ENCODE measurements at places on chromosomes 1 and 21.

- DNase-seq: no peak
These were observed 27.5 kb downstream of the KCND3 start for GRCh38 chr1:111961773-111962565.

- no peak for DNase-seq
These were observed 10.3 kb downstream of the KDF1 start for GRCh38 chr1:26949926-26950319.

DNA sequence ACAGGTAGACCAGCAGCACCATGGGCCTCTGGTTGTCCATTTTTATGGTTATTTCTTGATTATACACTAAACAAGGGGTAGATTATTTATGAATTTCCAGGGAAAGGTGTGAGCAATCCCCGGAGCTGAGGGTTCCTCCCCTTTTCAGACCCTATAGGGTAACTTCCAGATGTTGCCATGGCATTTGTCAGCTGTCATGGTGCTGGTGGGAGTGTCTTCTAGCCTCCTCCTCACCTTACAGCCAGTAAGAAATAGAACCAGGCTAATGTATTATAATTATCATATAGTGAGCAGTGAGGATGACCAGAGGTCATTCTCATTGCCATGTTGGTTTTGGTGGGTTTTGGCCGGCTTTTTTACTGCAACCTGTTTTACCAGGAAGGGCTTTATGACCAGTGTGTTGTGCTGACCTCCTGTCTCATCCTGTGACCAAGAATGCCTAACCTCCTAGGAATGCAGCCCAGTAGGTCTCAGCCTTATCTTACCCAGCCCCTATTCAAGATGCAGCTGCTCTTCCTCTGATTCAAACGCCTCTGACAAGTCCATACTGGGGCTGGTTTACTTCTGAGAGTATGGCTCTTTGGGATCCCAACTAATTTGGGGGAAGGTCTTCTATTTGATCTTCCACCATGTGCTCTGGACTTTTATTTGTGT lies 13.5 kb upstream of the TINAGL1 start:
- DNase-seq: no peak

DNA sequence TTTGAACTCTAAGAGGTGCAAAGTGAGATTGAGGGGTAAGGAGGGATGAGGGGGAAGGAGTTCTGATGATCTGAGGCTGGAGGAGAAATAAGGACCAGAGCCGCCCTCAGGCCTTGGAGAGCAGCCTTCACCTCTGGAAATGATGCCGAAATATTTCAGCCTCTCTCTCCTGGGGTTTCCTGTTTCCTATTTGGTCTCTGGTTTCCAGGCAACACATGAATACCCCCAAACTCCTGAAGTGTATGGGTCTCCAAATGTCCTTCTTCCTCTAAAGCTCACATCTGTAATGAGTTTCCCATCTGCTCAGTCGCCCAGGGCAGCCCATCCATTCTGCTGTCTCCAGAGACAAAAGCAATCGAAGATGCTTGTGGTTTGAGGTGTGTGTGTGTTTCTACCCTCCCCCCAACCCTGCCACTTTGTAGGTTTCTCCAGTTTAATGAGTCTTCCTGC lies 52.0 kb upstream of the FAM20B start:
- no peak for DNase-seq

DNA sequence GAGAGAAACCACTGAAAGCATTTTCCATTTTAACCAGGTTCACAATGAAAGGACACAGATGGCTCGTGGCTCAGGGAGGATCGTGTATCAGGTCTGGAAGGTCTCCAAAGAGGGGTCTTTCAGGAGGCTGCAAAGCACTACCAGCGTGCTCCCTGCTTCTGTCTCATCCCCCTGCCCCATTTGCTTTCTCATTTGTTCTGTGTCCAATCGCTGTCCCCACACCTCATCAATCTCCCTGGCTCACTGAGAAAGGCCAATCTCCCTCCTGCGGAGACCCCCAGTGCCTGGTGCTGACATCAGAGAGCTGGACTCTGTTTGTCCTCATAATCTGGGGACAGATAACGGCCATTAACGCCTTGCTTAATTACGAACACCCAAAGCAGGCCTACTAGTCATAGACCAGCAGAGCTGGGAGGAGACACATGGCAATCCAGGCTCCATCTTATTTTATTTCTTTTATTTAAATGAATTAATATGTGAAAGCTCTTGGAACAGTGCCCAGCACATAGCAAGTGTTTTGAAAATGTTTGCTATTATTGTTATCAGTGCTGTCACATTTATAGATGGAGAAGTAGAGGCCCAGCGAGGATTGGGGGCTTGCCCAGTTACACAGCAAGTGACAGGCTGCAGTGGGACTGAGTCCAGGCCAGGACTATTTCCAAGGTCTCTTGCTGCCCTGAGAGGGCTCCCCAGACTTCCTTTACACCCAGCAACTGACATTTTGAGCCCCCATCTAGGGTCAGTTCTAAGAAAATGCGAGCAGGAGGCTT lies 341.0 kb upstream of the USP24 start:
- no peak for DNase-seq

- DNase-seq: peak; percentile 41
These were observed 89.3 kb upstream of the EDEM3 start for GRCh38 chr1:184843732-184844495.

GRCh38 chr21:31305888-31306287 lies 38.2 kb downstream of the TIAM1 start:
- no peak for DNase-seq
